ENCODE measurements at places on chromosomes 5 and 9. TPM values are rescaled to one million over a fixed set of nuclear protein-coding genes. Genes with fewer than 3 reads are reported as not detected.

PDLIM4 gene
- polyA plus RNA-seq: 0.45 TPM

WNT8A gene
- not detected for polyA plus RNA-seq

SH2D3C gene
- 2.2 TPM for polyA plus RNA-seq

SLC34A3 gene
- not detected for polyA plus RNA-seq

SIT1 gene
- 0.44 TPM for polyA plus RNA-seq

GHR gene
- 26.0 TPM for polyA plus RNA-seq

CTXN3 gene
- not detected for polyA plus RNA-seq

NFIB gene
- polyA plus RNA-seq: 11.7 TPM

HSPA5 gene
- 135 TPM for polyA plus RNA-seq

PIK3R1 gene
- polyA plus RNA-seq: 41.5 TPM

QRFP gene
- not detected for polyA plus RNA-seq

PCDHGB1 gene
- polyA plus RNA-seq: 0.11 TPM

ITGA2 gene
- 0.12 TPM for polyA plus RNA-seq

TLE4 gene
- polyA plus RNA-seq: 3.9 TPM

ELP1 gene
- 10.4 TPM for polyA plus RNA-seq

LAMC3 gene
- 2.5 TPM for polyA plus RNA-seq

CCDC171 gene
- polyA plus RNA-seq: 0.13 TPM

OMD gene
- polyA plus RNA-seq: 0.28 TPM

MELK gene
- polyA plus RNA-seq: 0.25 TPM

ZBTB26 gene
- polyA plus RNA-seq: 0.63 TPM

TRMO gene
- 7.0 TPM for polyA plus RNA-seq

RALGPS1 gene
- 1.8 TPM for polyA plus RNA-seq

FOXD4L6 gene
- polyA plus RNA-seq: not detected

GPRIN1 gene
- not detected for polyA plus RNA-seq

PGM5 gene
- 0.63 TPM for polyA plus RNA-seq

TMED9 gene
- polyA plus RNA-seq: 234 TPM

SOWAHA gene
- 1.3 TPM for polyA plus RNA-seq

CEP120 gene
- polyA plus RNA-seq: 2.4 TPM

ANKRD55 gene
- polyA plus RNA-seq: 1.7 TPM

KIF4B gene
- polyA plus RNA-seq: not detected

SOHLH1 gene
- not detected for polyA plus RNA-seq

OR1J4 gene
- polyA plus RNA-seq: not detected

FOXI1 gene
- not detected for polyA plus RNA-seq
